Foreskin keratinocyte (primary cell): ENCODE measurements at places on chromosomes 1 and 21. TPM values are rescaled to one million over a fixed set of nuclear protein-coding genes. Genes with fewer than 3 reads are reported as not detected.

NPL gene
- polyA plus RNA-seq, result 3.0 and 3.5 TPM in 2 replicates

GPR3 gene
- polyA plus RNA-seq, result 2.4 and 2.9 TPM in 2 replicates

CRTC2 gene
- polyA plus RNA-seq, result 26.8 and 29.4 TPM in 2 replicates

LDLRAD1 gene
- polyA plus RNA-seq, result not detected in 2 replicates

GOLT1A gene
- polyA plus RNA-seq, result 0.60 and 0.67 TPM in 2 replicates

GNAT2 gene
- polyA plus RNA-seq, result 0.04 and 0.09 TPM in 2 replicates

KCNE1 gene
- polyA plus RNA-seq, result 0.02 and 0.08 TPM in 2 replicates

SLC44A3 gene
- 2.1 and 2.8 TPM in 2 replicates for polyA plus RNA-seq

FCGR3B gene
- polyA plus RNA-seq, result not detected in 2 replicates

LCK gene
- 0.81 and 0.91 TPM in 2 replicates for polyA plus RNA-seq

CFHR3 gene
- polyA plus RNA-seq, result not detected in 2 replicates

TLCD4 gene
- polyA plus RNA-seq, result 0.01 and 0.16 TPM in 2 replicates

ATXN7L2 gene
- polyA plus RNA-seq, result 4.0 and 4.2 TPM in 2 replicates

UBXN10 gene
- 0.03 and 0.06 TPM in 2 replicates for polyA plus RNA-seq

CR1L gene
- polyA plus RNA-seq, result not detected in 2 replicates

GPATCH3 gene
- 9.0 TPM in 2 replicates for polyA plus RNA-seq

- no peak for DNase-seq
Observed at GRCh38 chr1:243982447-243983018, 68.5 kb upstream of the ZBTB18 start.

DNA sequence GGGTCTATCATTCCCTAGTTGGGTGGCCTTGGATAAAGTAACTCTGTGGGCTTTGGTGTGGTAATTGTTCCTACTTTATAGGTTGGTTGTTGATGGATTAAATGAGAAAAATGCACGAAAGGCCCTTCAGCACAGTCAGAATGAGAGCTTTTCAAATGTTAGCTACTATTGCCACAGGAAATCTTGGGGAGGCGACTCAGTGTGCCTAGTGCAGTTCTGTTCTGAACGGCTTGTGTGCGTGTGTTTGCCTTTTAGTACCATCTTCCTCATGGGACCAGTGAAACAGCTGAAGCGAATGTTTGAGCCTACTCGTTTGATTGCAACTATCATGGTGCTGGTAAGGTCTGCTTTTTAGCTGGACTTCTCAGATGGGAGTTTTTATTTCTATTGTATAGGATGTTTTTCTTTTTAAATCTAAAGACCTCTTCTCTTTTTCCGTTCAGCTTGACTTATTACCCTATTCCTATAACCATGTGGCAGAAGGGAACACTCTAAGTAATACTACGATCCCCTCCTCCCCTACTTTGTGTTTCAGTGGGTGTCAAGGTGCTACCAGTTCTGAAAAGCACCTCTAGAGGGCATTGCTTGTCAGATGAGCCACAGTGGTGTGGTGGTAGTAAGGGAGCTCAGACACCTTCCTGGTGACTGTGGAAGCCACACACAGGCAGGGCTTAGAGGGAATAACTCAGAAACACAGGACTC, 9.2 kb downstream of the SFT2D2 start:
- DNase-seq, result no peak

DNA sequence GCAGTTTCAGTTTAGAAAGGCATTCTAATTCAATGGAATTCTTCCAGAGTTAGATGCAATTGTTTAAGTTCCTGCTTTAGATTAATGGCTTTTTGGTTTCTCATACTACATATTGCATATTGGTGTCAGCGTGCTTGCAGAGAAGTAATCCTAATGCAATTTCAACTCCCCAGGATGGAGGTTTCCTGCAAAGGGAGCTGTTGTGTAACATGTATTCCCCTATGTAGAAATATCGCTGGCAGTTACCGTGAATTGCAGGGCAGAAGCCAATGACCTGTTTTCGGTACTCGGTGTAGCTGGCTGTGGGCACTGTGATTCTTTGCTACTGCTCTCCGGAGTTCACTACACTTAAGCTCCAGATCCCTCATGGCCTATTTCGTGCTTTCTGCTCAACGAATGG, 256.1 kb upstream of the PTBP2 start:
- DNase-seq, result no peak

- no peak for DNase-seq
Observed at GRCh38 chr1:91575909-91576519, 75.4 kb downstream of the CDC7 start.

DNA sequence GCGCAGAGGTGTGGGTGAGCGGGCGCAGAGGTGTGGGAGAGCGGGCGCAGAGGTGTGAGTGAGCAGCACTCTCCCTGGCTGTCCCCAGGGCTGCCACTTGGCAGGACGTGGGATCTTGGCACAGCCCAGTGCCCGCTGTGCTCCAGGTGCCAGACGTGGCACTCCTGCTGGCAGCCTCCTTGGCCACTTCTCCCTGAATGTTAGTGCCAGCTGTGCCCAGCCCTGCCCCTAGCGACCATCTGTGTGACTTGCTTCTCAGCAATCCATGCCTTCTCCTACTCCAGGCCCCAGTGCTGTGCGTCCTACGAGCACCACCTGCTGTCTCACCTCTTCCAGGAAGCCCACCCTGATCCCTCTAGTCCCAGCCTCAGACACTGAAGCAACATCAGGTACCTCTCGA, 30.5 kb downstream of the KRTAP10-1 start:
- DNase-seq, result no peak

GRCh38 chr1:109201123-109201703, 12.5 kb upstream of the SARS1 start:
- peak; percentile 77 for DNase-seq

DNA sequence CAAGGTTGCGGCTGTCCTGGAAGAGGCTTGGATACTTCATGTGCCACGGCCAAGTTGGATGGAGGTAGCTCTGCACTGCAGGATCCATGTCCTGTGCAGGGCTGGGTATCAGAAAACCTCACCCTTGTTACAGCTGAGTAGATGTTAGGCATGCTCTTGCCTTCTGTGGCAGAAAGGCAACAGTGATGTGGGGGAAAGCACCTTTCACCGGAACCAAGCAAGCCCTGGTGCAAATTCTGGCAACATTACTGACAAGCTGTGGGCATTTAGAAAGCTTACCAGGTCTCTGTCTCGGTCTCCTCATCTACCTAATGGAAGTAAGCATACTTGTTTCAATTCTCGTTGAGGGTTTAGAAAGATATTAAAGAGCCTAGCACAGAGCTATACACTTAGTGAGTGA, 14.5 kb upstream of the CDCA8 start:
- DNase-seq, result no peak

DNA sequence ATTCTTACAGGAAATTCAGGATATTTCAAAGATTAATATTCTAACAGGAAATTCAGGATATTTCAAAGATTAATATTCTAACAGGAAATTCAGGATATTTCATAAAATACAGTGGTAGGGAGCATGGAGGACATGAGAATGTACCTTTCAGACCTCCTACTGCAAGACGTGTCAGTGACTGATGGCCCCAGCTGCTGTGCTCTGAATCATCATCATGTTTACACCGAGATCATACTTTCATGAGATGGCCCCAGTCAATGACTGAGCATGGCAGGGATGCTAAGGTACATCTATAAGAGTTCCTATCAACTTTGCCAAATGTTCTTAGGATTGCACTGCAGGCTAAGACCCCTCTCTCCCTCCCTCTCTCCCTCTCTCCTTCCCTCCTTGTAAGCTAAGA, 69.0 kb downstream of the HFM1 start:
- no peak for DNase-seq

- peak; percentile 6 for DNase-seq
Observed at GRCh38 chr1:78492386-78492950, 1.7 kb downstream of the PTGFR start.

DNA sequence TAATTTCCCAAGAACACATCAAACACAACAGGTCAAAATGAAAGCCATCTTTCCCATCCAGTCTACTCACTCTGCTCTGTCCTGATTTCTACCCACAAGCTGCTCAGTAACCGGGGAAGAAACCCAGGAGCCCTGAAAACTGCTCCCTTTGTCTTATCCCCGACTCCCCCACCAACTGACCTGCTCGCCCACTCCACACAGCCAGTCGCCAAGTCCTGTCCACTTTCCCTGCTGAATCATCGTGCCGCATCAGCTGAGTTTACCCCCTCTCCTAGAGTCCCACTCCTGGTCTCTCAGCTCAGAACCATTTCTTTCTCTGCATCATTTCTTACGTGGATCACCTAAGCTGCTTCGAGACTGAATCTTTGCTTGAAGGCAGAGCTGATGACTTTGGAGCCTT, 11.2 kb upstream of the RCAN1 start:
- no peak for DNase-seq

DNA sequence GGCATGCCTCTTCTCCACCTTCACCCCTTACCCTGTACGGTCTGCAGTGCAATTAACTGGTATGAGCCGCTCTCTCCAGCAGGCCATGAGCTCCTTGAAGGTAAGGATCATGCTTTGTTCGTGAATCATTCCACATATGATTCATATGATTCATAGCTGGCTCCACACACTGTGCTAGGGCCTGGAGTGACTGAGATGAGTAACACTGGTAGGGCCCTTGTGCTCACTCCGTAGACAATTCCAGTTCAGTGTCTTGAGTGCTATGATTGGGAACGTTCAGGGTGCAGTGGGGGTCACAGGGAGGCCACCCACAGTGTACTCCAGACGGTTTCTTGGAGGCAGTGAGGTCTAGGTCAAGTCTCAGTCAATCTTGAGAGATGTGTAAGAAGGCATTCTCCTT, 239.8 kb downstream of the LMX1A start:
- peak; percentile 90 for DNase-seq

GRCh38 chr1:2433196-2433595, 20.8 kb upstream of the PEX10 start:
- DNase-seq, result no peak

GRCh38 chr1:93758842-93759515, 77.3 kb upstream of the BCAR3 start:
- DNase-seq, result no peak

GRCh38 chr1:47791879-47792608, 205.1 kb downstream of the TRABD2B start:
- DNase-seq, result no peak

- DNase-seq, result peak; percentile 99
Observed at GRCh38 chr1:113904674-113905434, at the start of the genes AP4B1 and DCLRE1B. Gene AP4B1, minus strand, starts transcription at chr1:113904799. Its CDS starts 82 bp downstream, at chr1:113904717. Gene DCLRE1B, plus strand, starts transcription at chr1:113905326. Its CDS starts 261 bp downstream, at chr1:113905587.

- no peak for DNase-seq
Observed at GRCh38 chr1:227541129-227541528, 22.2 kb upstream of the ZNF678 start.

GRCh38 chr1:201463071-201463552, 5.9 kb downstream of the PHLDA3 start:
- no peak for DNase-seq

- DNase-seq, result no peak
Observed at GRCh38 chr1:7516341-7516740, 254.8 kb upstream of the VAMP3 start.

- DNase-seq, result no peak
Observed at GRCh38 chr1:227299241-227299627, 19.1 kb downstream of the CDC42BPA start.

GRCh38 chr1:206649261-206649921, 14.1 kb downstream of the DYRK3 start:
- DNase-seq, result no peak
